ENCODE measurements at places on chromosomes 7 and 10. TPM values are rescaled to one million over a fixed set of nuclear protein-coding genes. Genes with fewer than 3 reads are reported as not detected.

CPA4 gene
- total RNA-seq: 1.5 TPM

PURB gene
- 18.8 TPM for total RNA-seq

ANKRD7 gene
- 10.3 TPM for total RNA-seq

CUTC gene
- total RNA-seq: 18.8 TPM

PHYHIPL gene
- total RNA-seq: 40.1 TPM

NKX2-3 gene
- total RNA-seq: not detected

PBLD gene
- total RNA-seq: 7.9 TPM

SHLD2 gene
- 34.6 TPM for total RNA-seq

PNPLA8 gene
- 59.9 TPM for total RNA-seq

DNA sequence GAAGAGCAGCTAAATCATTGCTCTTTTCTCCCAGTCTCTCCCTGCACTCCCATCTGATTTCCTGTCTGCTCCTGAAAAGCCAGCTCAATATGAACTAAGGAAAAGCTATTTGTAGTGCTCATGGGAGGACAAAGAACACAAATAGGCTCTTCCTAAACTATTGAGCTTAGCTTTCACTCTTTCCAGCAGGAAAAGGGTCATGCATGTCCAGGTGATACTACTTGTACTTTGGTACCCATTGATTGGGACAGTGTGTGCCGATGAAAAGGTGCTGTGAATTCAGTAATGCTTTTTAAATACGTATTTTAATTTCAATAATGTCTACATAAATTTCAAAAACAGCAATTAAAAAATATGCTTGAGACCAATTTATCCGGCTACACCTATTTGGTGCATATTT, 37.5 kb upstream of the ATXN7L1 start:
- DNase-seq: no peak

DNA sequence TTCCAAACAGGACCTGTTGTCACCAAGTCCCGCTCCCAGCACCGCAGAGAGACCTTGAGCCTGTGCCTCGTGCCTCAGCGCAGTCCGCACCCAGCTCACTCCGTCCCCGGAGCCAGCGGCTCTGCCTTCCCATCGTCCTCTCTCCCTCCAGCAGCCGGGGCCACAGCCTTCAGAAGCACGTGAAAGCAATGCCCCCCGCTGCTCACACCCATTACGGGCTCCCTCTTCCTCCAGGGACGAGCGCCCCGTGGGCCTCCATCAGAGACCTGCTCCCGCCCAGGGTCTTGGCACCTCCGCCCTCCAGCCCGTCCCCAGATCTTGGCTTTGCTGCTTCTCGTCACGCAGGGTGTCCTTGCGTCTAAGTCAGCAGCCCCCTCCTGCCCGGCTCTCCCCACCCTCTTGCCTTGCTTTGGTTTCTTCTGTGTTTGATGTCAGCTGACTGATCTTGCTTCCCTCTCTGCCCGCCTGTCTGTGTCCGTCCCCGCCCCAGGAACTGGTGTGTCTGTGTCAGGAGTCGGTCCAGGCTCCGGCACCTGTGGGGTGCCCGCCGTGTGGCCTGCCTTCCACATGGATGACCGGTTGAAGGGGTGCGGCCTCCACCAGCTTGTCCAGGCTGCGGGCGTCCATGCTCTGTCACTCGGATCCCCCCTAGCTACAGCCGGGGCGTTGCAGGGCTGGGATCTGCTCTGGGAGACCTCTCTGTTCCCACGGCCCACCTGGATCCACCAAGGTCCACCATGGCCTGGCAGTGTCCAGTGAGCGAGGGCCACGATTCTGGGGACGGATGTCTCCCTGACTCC, 61.9 kb downstream of the FOXL3 start:
- DNase-seq: no peak

DNA sequence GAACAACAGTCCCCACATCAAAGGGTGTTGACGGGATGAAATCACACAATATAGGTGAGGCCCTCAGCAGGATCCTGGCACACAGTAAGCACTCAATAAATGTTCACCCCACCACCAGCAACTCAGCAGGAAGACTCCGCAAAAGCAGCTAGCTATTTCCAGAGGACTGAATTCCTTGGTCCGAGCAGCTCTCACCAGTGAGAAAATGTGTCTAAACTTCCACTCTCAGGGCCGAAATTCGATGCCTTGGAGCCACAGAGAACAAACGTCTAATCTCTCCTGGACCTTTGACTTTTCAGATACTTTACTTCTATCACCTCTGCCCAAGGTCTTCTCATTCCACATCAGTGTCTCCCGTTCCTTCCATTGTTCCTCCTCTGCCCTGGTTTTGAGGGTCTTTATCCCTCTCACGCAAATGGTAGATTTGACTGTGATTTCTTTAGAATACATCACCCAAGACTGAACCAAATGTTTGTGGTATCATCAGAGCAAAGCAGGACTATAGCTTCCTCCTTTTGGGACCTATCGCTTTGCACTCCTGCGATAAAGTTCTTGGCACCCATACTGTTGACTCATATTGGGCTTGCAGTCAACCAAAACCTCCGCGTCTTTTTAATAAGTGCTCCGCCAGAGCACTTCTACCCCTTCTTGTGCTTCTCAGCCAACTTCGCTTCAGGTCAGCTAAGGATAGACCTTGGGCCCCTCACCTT, 903 bp upstream of the NT5C2 start:
- DNase-seq: no peak

DNA sequence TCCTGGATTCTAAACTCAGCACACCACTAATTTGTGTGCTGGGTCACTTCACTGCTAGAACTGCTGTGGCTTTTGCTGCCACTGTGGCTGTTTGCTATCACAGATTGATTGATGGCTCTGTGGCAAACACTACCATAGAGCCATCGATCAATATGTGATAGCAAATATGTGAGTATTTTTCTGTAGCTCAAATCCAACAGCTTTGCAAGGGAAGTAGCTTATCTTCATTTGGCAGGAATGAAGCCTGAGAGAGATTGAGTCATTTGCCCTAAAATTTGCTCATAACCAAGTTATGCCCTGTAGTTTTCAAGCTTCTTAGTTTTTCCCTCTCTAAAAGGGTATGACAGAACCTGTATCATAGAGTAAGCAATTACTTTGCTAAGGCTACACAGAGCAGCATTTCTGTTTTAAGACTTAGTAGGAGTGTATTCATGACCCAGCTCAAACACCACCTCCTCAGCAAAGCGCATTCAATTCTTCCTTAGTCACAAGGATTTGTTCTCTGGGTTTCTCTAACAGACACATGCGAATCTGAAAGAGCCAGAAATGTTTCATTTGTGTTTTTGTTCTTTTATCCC, 43.1 kb downstream of the MINPP1 start:
- DNase-seq: no peak

DNA sequence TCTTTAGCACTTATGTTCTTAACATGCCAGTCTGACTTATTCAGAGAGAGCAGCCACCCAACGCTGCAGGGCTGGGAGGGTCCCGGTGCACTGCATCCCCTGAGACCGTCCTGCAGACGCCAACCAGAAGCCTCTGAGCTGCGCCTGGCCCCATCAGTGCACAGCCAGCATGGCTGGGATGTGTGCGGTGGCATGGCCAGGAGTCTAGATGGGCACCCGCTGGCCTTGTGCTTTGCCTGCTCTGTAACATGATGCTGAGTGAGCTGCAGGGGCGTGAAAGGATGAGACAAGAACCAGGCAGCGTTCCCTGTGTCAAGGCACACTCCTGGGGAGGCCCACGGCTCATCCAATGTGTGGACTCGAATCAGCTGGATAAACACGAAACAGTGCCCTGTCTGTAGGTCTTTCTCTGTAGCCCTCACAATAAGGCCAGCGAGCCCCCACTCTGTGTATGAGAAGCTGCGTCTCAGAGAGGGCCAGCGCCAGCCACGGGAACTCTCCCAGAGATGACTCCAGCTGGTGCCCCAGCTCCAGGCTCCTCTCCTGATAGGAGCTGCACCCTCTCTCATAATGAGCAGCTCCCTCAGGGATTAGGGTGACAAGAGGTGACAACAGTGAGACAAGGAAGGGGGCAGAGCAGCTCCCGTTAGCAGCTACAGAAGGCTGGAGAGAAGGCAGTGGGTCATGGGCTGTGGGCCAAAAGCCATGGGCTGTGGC, 96.8 kb downstream of the TNS3 start:
- DNase-seq: no peak

DNA sequence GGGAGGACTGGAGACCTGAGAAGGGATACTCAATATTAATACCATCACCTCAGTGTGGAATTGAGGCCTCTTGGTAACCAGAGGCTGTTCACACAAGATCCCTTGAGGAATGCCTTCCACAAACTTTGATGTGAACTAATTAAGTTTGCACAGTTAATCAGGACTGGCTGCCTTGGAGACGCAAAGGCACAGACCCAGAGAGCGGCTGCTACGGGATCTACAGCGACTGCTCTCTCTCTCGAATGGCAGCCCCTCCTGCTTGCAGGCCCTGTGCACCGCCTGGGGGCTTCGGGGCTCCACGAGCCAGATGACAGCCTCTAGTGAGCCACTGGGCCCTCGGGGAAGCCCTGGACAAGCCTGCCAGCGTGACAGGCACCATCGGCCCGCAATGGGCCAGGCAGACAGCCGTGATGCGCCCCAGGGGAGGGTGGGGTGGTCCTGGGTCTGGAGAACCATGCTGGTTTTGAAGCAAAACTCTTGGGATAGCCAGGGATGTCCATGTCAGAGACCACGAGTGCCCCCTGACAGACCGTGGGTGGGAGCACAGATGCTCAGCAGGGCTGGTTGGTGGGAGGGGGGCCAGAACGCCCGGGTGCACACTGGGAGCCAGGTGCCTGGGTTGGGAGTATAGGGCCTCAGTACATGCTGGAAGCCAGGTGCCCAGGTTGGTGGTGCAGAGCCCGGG, 195.6 kb downstream of the ELFN1 start:
- peak; percentile 52 for DNase-seq

GRCh38 chr7:50287129-50287528, 17.4 kb upstream of the IKZF1 start:
- no peak for DNase-seq

DNA sequence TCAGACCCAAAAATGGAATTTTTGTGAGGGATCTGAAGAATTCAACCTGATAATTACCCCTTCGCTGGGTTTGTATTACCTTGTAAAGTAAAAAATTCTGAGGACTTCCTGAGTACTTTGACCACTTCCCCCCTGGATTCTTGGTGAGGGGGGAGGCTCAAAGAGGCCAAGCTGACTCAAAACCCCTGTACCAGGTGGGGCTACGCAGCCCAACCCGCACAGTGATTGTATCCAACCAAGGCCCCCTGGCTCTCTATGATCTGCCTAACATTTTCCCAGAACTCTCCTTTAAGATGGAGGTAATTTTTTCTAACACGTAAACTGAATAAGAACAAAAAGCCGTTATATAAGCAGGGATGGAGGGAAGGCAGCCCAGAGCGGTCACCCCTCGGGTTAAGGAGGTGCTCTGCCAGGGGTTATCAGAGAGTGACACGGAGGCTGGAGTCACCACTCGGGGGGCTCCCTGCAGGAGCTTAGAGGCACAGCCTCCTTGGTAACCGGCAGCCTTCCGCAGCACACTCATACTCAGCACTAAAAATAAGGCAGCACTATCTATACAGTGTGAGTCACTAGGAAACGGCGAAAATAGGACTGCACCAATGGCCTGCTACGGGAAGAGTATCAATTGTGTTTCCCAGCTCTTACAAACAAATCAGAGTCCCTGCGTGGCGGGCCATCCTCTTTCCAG, 255.4 kb downstream of the ELMO1 start:
- no peak for DNase-seq

- DNase-seq: no peak
These were observed 52.6 kb downstream of the BICC1 start for GRCh38 chr10:58565271-58565670.

GRCh38 chr10:37704566-37704965, 152.8 kb downstream of the ZNF248 start:
- no peak for DNase-seq

GRCh38 chr7:94442639-94443038, 47.9 kb downstream of the COL1A2 start:
- DNase-seq: no peak

- DNase-seq: no peak
These were observed 94.2 kb downstream of the INSYN2A start for GRCh38 chr10:127102176-127102575.

- DNase-seq: no peak
These were observed 23.9 kb downstream of the GOLGA7B start for GRCh38 chr10:97873569-97873968.

- no peak for DNase-seq
These were observed 220.9 kb downstream of the BUB3 start for GRCh38 chr10:123375097-123375496.

DNA sequence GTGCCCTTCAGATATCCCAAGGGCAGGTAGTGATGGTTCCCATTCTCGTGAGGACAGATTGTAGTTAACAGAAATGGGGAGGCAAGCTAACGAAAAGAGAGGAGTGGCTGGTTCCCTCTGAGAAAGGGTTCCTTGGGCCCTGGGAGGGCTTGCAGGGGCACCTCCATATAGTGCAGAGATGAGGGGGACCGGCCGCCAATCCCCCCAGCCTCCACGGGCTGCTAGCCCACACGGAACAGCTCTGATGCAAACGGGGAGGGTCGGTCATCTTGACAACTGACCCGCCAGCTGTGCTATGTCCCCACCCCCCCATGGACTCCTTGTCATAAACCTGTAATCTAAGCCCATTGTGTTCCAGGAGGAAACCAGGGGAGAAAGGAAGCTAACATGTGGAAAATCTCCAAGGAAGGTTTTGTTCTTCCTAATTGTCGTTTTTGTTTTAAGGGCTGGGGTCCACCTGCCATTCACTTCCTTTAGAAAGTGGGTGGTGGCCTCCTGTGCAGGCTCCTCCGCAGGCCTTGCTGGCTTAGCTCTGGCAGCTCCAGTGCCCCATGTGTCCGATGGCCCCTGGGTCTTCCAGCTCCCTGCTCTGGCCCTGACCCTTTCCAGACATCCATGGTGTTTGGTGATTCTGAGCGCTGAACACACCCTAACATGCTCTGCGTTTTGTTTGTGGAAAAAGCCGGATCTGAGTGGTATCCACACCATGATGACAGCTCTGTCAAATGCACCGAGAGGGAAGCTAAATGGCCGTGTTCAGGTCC, 15.9 kb downstream of the ADCY1 start:
- DNase-seq: no peak

- DNase-seq: no peak
These were observed 185.5 kb downstream of the ADARB2 start for GRCh38 chr10:1551636-1552338.

DNA sequence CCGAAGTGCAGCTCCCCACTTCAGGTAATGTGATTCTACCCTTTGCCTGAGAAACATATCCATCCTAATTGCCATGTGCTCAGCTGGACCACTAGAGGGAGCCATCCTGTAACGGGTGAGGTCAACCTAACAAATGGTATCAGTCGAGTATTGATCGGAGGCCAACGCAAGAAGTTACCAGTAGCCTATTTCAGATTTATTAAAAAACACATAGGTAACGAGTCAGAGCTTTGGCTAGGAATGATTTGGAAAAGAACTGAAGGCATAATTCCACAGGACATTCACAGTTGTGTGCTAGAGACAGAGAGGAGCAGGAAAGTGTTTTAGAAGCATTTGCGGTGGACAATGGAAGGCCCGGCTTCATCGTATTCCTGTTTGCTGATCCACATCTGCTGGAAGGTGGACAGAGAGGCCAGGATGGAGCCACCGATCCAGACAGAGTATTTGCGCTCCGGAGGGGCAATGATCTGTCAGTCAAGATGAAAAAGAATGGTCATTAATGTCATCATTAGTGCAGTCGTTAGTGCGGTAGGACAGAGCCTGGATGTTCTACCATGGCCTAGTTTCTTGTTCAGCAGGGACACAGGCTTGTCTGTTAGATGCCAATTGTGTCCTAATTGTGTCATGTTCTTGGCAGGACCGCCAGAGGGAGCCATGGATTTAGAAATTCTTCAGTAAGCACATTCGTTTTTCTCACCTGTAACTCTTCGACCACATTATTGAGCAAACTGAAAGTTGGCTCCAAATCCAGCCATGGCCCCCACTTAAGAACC, 17.5 kb downstream of the ACTA2 start:
- peak; percentile 69 for DNase-seq

- DNase-seq: no peak
These were observed 37.9 kb downstream of the GRK5 start for GRCh38 chr10:119245272-119245671.

- DNase-seq: no peak
These were observed 1.2 kb downstream of the TBXAS1 start for GRCh38 chr7:139830292-139830691.
